Stimulated activated CD4-positive, alpha-beta T cell treated with anti-CD3 and anti-CD28 coated beads, TNF-alpha, amount 100 ng/mL, for 4 hours (primary cell): ENCODE measurements at places on chromosomes 2 and 18.
A peak's percentile ranks its signal among the peaks of the same experiment; 100 is the strongest.

GRCh38 chr2:217657252-217657651 is 345.5 kb downstream of the TNS1 start:
- no peak for DNase-seq

GRCh38 chr2:120736624-120737339 is 1.1 kb downstream of the GLI2 start:
- DNase-seq = no peak

- peak; percentile 55 for DNase-seq
These were observed 215.1 kb upstream of the TRIB2 start for GRCh38 chr2:12501469-12502158.

DNA sequence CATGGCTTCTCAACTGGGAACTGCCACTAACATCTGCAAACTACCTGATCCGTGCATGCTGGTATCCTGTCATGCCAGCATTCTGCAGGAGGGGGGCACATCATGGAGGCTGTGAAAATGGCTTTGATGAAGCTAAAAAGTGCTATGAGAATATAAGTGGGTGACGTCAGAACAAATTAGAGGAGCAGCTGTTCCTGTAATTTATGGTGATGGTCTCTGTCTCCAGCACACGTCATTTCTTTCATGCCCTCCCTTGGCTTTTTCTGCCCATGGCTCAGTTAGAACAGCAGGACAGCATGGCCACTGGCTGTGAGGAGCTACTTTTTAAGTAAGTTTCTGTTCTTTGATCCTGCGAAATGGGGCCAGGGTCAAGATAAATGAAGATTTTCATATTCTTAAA is 466.3 kb downstream of the THSD7B start:
- no peak for DNase-seq

DNA sequence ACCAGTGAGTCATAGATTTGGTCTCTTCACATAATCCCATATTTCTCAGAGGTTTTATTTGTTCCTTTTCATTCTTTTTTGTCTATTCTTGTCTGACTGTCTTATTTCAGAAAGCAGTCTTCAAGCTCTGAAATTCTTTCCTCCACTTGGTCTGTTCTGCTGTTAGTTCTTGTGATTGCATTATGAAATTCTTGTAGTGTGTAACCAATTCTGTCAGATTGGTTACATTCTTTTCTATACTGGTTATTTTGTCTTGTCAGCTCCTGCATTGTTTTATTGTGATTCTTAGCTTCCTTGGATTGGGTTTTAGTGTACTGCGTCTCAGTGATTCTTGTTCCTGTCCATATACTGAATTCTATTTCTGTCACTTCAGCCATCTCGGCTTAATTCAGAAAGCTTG is 18.6 kb downstream of the EHBP1 start:
- no peak for DNase-seq

DNA sequence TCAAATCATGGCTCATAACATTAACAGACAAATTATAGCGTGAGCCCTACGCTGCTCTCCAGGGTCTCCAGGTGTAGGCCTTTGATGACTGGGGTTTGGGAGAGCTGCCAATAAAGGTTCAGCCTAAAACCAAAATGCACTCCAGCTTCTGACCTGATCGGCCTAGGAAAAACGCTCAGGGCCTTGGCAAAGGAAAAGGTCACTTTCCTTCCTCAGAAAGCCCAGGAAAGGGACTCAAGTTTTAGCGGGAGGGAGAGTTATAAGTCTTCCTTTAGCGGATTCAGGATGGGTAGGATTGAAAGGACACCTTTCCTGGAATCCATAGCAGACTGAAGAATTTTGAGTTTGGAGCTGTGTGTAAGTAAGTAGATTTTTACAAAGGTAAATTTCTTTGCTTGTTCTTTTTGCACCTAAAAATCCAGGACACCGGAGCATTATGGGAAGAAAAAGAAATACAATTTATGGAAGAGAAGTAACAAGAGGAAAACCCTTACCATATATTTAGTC is 8.8 kb downstream of the EVX2 start:
- DNase-seq = no peak

DNA sequence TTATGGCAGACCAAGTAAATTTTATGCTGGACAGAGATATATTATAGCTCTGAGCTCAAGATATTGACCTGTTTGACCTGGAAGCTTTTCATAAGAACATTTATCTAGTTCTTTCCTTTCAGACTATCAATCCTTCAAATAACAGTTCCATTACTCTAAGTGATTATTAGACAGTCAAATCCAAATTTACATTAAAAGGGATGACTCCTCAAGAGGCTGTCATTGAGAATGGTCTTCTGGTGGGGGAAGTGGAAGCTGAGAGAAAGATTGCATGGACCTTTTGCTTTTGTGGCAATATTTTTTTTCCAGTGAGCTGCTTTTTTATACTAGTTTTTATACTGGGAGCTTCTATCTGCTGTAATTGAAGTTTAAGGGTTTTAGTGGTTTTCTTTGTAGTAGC is 14.9 kb upstream of the SERPINB12 start:
- DNase-seq = no peak

DNA sequence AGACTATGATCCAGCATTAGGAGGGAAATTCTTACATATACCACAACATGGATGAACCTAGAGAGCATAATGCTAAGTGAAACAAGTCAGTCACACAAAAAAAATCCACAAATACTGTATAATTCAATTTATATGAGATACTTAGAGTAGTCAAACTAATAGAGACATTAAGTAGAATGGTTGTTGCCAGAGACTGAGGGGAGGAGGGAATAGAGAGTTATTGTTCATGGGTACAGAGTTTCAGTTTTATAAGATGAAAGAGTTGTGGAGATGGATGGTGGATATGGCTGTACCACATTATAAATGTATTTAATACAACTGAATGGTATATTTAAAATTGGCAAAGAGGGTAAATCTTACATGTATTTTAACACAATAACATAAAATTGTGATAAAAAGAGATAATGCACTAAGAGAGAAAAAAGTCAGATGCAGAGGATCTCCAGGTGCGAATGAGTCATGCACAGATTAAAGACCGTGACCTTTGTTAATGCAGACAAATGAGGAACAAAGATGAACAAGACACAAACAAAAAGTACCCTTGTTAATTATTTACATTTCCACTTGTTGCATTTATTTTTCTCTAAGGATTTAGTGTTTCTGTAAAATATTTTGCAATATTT is 541.7 kb upstream of the MEX3C start:
- no peak for DNase-seq

- no peak for DNase-seq
These were observed 15.7 kb downstream of the ZEB2 start for GRCh38 chr2:144504218-144504641.

GRCh38 chr2:237636578-237636977 is 9.2 kb downstream of the LRRFIP1 start:
- DNase-seq = no peak

DNA sequence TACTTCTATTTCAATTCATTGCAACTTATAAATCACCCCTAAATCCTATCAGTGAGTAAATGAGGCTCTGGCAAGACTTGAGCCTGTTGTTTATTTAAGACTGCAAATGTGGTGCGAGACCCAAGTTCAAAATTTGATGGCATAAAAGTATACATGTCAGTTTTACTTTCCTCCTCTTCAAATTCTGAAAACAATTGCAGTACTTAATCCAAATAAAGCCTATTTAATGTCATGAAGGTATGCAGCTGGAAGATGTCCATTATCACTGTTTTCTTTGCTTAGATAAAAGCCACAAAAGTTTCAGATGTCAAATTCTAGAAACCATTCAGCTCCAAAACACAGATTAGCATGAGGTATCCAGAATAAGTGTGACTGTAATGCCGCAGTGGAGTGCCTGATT is 3.3 kb downstream of the APCDD1 start:
- no peak for DNase-seq

DNA sequence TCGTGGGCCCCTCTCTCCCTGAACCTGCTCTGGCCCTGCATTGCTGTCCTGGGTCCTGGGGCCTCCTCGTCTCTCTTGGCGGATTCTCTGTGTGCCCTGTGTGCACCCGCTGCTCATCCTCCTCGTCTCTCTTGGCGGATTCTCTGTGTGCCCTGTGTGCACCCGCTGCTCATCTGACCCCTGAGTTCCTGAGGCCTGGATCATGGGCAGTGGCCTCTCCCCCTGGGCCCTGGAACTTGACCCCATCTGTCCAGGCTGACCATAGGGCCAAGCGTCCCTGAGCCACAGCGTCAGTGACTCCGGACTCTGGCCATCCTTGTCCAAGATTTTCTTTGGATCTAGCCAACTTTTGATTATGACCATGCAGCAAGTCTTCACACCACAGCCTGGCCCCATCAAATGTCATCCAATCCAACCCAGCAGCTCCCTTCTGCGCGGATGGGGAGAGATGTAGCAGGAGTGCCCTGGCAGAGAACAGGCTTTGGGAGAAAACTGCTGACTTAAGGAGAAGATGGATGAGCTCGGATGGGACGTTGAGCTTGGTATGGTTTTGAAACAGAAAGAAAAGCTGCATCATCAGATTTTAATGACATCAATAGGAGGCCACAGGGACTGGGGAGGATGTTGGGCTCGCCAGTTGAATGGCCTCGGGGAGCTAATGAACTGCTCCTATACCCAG is 455.1 kb upstream of the HS6ST1 start:
- no peak for DNase-seq

GRCh38 chr2:178280244-178280852 is 86.0 kb downstream of the OSBPL6 start:
- DNase-seq = no peak

- DNase-seq = no peak
These were observed 7.4 kb upstream of the SLC16A14 start for GRCh38 chr2:230075988-230076631.

- DNase-seq = no peak
These were observed 64.0 kb downstream of the MBP start for GRCh38 chr18:77068321-77069312.

DNA sequence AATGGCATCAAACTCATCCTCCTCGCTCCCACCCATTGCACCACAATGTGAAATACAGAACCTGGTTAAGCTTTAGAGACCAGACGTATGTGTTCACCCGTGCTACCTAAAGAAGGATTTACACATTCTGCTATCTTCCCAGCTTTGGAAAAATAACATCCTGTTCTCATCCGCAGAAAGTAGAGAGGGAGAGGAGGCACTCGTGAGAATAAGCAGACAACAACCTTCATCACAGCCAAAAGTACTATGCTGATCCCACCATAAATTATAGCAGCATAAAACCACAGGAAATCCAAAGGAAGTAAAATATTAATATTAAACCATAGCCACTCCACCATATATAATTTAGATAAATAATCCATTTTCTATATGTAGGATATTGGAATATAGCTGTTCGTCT is 111.7 kb upstream of the NRP2 start:
- no peak for DNase-seq

GRCh38 chr2:110675679-110676078 is 2.2 kb downstream of the BUB1 start:
- DNase-seq = no peak

DNA sequence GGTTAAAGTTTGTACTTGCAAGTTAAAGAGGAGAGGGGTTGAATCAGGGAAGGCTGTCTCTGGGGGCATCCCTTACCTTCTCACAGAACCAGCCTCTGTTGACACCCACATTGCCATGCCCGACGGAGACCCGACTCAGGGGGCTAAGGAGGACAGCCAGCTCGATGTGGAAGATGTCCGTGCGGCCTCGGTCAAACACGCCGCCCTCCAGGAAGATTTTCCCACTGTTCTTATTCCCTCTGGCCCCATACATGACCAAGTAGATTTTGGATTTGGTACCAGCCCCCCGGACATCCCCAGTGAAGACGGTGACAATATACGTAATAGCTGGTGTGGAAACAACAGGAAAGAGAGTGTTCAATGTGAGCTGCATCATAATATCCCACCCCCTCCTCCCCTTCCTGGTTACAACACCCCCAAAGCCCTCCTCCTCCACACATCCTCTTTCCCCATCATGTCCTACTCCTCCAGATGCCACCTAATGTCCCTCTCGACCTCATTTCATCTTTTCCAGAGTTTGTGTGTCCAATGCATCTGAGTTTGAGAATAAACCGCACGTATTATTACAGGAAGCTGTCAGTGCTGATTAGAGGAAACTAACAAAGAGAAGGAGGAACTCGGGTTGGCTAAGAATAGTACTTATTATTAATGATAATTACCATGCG is 55.7 kb downstream of the LOXHD1 start:
- no peak for DNase-seq

GRCh38 chr2:149057401-149057800 is 18.9 kb downstream of the LYPD6B start:
- no peak for DNase-seq

DNA sequence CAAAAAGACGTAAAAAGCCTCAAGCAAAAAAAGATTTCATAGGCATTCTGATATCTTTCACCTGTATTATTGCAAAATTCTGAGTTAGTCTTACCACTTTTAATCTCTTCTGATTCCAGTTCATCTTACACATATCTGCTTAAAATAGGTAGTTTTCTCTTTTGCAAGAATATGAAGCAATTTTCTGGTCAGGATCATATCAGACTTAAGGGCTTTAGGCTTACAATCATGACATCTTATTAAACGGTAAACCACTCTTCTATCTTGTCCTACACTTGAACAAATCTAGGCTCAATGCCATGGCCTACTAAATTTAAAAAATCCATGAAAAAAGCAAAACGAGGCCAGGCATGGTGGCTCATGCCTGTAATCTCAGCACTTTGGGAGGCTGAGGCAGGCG is 50.1 kb upstream of the GAREM1 start:
- no peak for DNase-seq

DNA sequence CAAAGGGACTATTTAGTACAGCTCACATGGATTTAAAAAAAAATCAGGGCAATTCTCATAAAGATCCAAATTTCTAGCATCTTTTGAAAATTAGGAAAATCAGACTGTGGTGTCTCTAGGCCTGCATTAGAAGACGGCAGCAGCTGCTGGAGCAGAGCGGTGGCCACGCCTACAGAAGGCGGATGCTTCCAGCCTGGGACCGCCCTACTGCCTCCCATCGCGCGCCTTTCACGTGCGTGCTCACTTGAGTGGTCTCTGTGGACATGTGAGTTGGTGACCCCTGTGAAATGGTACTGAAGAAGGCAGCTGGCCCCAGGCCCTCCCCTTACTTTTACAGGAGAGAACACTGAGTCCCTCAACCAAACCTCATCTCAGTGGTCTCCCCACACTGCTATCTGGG is 15.2 kb upstream of the ZFP36L2 start:
- no peak for DNase-seq

DNA sequence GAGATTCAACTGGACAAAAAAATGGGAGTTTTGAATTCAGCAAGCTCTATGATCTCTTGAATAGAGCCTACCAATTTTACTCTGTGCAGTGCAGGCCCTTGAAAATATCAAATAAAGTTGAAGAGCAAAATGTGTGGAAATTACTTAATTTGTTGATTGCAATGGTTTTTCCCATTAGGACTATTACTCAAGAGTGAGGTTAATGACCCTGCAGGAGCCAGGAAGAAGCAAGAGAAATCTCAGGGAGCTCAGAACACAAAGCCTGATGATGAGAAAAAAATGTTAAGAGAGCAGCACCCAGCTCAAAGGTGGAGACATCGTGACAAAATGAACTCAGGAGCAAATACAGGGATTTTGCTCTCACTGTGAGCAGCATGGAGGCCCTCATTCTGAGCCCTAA is 337.6 kb upstream of the TRIB2 start:
- no peak for DNase-seq

DNA sequence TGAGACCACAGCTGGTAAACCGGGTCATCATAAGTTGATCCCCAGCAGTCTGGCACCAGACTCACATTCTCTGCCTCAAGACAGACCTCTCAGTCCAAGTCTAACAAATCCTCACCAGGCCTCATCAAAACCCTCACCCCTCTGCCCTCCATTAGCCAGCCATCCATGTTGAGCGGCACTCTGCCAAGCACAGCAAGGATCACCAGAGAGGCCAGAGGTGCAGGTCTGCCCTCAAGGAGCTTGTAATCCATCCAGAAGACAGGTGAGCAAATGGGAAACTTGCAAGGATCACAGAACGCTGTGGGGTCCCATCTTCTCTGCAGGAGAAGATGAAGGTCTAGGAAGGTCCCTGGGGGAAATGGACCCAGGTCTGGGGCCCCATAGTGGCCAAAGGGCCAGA is 63.6 kb downstream of the TNS1 start:
- DNase-seq = no peak
